SHP77 (cell line): ENCODE measurements at places on chromosomes 3 and 15.

DNA sequence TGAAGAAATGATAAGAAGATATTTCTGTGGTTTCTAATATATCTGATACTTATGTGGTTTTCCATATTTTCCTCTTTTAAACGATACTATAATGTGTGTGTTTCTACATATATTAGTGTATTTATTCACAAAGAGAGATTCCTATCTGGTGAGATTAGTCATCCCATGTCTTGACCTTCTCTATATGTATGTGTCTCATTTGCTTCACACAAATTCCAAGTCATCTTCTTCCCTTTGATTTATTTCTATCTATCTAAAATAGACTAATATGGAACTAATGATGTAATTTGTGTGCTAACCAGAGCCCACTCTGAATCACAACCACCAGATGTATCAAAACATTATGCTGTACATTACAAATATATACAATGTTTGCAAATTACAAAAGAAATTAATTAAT lies 154.7 kb upstream of the KCNMB2 start:
- DNase-seq: no peak

DNA sequence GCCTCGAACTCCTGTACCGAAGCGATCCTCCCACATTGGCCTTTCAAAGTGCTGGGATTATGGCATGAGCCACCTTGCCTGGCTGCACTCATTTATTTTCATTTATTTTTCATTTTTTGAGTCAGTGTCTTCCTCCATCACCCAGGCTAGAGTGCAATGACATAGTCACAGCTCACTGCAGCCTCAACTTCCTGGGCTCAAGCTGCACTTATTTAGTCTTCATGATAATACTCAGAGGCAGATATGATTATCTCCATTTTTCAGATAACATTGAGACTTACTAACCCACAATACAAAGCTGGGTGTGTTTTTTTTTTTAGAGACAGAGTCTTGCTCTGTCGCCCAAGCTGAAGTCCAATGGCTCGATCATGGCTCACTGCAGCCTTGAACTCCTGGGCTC lies 10.0 kb downstream of the PRKCI start:
- DNase-seq: no peak

- DNase-seq: no peak
Observed at GRCh38 chr15:54660356-54660755, 536.4 kb downstream of the RSL24D1 start.

- no peak for DNase-seq
Observed at GRCh38 chr3:30691249-30691880, 85.0 kb downstream of the TGFBR2 start.

DNA sequence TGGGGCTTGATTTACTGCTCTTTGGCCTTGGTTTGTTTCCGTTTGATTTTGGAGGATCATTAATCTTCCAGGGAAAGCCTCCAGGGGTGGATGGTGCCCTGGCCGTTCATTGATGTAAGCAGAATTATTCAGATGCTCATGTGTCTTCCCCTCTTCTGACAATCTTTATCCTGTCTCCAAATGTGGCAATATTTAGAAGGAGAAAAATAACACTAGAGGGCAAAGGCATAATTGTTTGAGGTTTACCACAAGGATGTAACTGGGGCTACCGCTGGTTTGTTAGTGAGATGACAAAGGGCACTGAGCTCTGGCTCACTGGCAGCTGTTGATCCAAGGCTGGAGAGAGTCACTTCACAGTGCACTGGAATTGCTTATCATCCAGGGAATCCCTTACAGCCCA lies 18.2 kb upstream of the PLCL2 start:
- no peak for DNase-seq

DNA sequence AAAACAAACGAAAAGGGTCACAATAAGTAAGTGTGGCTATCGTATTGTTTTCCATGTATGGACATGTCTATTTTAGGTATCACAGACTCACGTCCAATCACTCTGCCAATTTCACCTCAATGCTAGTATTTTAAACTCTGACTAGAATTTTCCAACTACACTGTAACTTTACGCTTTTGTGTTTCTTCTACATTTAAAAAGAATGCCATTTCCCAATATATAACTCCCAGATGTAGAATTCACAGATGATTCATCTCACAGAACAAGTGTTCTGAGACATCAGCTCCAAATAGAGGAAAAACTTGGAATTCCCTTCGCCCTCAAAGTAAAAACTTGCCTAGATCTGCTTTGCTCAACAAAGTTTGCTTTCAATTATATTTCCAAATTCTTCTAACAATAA lies 14.2 kb downstream of the LRIG1 start:
- DNase-seq: no peak

GRCh38 chr3:183099838-183100204 lies 525 bp upstream of the MCCC1 start:
- no peak for DNase-seq

DNA sequence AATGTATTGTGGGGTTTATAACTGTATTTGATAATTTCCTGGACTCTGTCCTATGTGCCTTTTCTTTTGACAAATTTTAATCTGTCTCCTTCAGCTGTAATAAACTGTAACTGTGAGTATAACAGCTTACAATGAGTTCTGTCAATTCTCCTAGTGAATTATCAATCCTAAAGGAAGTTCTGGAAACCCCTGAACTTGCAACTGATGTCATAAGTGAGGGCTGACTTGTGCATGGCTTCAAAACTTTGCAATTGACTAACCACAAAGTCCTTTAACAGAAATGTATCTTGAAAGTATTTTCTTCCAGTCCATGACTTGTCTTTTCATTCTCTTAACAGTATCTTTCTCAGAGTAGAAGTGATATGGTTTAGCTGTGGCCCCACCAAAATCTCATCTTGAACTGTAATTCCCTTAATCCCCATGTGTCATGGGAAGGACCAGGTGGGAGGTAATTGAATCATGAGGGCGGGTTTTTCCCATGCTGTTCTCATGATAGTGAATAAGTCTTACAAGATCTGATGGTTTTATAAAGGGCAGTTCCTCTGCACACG lies 108.3 kb downstream of the TFDP2 start:
- DNase-seq: no peak

- DNase-seq: no peak
Observed at GRCh38 chr15:74466570-74466969, 5.6 kb upstream of the UBL7 start.

DNA sequence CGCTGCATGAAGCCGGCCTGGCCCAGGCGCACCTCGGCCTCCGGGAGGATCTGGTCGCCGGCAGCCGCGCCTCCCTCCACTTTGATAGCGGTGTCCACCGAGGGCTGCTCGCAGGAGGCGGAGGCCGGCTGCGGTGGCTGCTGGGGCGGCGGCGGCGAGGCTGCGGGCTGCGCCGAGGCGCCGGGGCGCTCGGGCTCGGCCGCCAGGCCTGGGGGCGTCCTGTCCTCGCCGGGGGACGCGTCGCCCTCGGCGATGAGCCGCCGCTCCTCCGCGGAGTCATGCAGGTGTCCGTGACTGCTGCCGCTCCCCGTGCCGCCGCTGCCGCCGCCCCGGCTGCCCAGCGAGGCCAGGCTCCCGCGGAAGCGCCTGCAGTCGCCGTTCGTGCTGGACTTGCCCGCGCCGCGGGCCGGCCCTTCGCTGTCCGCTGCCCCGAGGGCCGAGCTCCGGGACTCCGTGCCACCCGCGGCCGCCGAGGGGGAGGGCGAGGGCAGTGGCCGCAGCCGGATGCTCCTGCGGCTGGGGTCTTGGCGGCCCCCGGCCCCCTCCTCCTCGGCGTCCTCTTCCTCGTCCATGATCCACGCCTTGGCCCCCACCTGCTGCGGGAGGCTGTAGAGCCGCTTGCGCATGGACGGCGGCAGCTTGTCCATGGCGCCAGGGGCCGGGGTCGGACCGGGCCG lies 996 bp downstream of the HCN4 start:
- DNase-seq: no peak
